ENCODE measurements at places on chromosomes 11 and 22.

GRCh38 chr11:113685654-113686359 is 20.3 kb downstream of the TMPRSS5 start:
- DNase-seq = no peak

DNA sequence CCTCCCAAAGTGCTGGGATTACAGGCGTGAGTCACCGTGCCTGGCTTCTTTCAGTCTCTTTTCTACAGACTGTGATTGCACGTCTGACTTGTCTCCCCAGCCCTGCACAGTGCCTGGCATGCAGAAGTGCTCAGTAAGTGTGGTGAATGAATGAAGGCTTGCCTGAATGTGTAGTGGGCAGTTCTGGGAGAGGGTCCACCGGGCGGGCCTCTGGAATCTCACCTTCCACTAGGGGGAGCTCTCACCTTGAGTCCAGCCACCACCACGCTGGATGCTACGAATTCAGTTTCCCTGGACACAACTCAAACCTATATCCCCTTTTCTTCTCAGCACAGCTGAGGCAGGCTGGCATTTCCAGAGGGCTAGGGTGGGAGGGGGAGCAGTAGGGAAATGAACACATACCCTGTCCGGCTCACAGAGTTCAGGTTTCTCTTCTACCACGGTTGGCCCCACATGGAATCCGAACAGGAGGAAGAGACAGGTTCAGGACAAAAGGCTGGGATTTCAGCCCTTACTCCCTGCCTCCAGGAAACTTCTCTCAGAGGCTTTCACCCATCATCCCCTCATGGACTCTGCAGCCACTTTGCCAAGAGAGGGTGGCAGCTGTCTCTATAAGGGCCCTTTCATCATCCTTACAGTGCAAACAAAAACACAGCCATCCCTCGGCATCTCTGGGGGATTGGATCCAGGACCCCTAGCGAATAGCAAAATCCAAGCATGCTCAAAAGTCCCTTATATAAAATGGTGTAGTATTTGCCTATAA is 86.8 kb downstream of the NECTIN1 start:
- DNase-seq = no peak

DNA sequence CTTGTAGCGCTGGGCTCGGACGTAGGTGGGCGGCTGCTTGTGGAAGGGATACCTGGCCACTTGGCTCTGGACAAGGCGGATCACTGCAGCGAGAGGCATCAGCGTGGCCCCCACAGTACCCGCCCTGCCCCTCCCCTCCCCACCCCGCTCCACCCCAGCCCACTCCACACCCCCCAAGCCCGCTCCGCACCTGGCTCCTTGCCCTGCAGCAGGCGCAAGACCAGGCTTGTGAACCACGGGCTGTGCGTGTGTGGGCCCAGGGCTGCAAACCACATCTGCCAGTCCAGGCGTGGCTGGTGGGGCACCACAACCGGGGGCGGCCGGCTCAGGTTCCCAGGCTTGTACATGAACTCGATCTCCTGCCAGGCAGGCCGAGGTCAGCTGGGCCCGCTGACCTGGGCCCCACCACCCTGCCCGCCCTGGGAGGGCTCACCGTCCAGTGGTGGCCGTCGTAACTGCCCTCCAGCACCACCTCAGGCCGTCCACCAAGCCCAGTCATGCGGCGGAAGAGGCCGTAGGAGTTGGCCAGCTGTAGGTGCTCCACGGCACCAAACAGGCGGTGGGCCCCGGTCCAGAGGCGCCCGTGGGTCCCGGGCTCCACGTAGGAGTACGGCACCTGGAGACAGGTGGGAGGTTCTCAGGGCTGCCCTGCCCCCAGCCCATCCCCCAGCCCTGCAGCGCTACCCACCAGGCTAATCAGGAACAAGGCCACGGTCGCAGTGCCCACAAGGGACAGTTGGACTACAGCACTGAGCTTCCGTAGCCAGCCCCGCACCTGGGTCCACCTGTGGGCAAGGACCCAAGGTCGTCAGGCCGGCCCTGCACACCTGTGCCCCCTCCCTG is 2.9 kb downstream of the LMF2 start:
- no peak for DNase-seq

DNA sequence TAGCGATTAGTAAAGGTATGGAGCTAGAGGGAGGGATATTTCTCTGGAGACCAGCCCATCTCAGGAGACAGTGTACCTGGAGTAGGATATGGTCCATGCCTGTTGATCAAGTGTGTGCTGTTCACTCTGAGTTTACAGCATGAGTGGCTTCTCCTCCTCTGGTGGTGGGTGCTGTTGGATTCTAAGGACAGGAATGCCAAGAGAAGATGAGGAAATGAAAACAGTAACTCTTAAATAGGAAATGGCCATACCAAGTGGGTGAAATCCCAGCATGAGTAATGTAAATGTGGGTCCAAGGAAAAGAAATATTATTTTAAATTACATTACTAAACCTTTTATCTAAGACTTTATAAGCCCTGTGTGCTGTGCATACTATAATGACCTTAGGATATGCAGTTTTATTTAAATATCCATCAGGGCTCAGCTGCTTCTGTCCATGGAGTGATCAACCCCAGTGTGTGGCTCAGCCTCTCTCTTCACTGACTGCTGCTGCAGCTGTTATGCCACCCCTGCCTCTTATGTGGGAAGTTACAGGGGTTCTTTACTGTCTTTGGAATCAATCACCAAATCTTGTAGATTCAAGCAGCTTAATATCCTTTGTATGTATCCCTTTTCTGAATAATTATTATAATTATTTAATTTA is 54.3 kb downstream of the FAT3 start:
- no peak for DNase-seq

DNA sequence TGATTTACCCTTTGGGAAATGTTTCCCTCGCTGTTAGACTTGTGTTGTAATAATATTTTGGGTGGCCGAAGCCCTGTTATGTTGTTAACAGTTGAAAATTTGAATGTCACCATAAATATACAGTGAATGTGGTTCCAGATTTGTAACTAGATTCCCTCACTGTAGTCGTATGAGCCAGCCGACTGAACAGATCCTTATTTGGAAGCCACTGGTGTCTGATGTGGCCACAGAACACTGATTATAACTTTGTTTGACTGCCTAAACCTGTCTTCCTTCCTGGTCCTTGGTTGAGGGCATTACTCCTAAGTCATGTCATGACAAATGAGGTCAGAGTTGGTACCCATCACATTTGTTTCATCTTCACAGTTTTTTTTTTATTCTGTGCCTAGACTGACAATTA is 45.4 kb downstream of the YAP1 start:
- DNase-seq = peak; percentile 25

DNA sequence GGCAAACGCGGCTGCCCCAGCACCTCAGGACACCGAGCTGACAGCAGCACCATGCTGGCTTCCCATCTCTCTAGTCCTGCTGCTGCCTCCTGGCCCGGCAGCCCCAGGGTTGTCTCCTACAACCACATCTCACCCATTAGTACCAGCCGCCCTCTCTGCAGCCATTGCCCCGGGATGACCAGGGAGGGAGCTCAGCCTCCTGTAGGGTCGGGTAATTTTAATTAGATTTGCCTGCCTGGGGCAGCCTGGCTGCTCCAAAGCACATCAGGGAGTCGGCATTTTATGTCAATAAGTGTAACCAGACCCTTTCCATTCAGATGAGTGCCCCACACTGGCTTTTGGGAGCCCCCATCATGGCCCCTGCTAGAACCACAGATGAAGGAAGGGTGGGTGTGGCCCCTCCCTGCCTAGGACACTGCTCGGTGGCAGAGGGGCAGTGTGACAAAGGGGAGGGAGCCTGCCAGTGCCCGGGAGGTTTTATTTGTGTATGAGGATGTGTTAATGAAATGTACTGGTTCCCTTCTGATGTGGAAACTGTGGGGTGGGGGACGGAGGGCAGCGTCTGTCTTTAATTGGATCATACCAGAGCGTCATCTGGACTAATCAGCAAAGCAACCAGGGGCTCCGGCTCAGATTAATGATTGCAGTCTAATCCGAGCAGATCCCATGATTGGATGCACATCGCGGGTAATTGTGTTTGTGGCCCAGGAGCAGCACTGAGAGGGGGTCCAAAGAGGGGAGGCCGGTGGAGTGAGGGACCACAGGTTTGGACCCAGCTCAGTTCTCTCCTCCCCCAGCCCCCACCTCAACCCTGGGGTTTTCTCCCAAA is 125.3 kb downstream of the FEZ1 start:
- DNase-seq = no peak

DNA sequence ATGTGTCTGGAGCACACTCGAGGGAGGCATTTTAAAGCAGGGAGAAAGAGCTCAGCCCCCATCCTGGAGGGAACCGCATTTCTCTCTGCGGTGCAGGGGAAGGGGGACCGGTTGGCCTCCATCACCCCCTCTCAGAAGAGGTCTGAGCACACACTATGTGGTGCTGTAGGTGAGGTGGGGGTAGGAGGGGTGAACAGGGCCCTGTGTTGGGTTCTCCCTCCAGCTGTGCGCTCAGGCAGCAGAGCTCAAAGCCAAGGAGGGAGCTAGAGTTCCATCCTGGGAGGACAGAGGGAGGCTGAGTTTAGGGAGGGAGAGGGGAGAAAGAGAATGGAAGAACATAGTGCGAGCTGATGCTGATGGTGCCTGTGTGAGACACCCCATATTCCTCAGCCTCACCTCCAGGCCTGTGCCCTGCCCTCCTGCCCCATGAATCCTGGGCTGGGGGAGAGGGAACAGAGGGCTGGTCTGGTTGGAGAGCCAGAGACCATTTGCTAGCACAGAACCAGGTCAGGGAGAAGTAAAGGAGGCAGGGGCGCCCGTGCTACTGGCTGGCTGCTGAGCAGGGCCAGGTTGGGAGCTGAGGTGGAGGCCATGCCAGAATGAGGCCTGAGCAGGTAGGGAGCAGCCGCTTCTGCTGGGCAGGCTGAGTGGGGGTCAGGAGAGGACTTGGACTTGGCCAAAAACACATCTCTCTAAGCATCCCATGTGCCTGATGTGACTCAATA is 43.7 kb downstream of the ALX4 start:
- DNase-seq = no peak

- no peak for DNase-seq
Observed at GRCh38 chr11:70030412-70030811, 47.7 kb upstream of the ANO1 start.

DNA sequence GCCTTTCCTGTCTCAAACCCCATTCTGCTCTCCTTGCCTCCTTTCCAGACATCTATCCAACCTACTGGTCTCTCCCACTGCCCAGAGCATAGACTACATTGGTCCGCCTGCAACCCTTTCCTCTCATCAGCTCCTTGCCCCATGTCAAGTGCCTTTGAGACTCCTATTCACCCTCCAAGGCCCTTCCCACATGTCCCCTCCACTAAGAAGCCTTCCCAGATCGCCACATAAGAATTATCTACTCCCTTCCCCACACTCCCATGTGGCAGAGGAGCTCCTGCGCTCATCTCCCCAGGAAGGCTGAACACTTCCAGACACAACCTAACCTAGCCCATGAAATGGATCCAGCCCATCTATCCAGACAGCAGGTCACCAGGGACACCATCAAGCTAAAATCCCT is 10.3 kb downstream of the C1QTNF6 start:
- no peak for DNase-seq

- DNase-seq = peak; percentile 99
Observed at GRCh38 chr11:8709002-8709672, 26.5 kb downstream of the RPL27A start.

- peak; percentile 71 for DNase-seq
Observed at GRCh38 chr11:73585834-73586575, 11.9 kb downstream of the FAM168A start.

GRCh38 chr11:134464981-134465730 is 53.1 kb upstream of the B3GAT1 start:
- DNase-seq = no peak

GRCh38 chr11:31967404-31968130 is 123.3 kb upstream of the RCN1 start:
- no peak for DNase-seq

DNA sequence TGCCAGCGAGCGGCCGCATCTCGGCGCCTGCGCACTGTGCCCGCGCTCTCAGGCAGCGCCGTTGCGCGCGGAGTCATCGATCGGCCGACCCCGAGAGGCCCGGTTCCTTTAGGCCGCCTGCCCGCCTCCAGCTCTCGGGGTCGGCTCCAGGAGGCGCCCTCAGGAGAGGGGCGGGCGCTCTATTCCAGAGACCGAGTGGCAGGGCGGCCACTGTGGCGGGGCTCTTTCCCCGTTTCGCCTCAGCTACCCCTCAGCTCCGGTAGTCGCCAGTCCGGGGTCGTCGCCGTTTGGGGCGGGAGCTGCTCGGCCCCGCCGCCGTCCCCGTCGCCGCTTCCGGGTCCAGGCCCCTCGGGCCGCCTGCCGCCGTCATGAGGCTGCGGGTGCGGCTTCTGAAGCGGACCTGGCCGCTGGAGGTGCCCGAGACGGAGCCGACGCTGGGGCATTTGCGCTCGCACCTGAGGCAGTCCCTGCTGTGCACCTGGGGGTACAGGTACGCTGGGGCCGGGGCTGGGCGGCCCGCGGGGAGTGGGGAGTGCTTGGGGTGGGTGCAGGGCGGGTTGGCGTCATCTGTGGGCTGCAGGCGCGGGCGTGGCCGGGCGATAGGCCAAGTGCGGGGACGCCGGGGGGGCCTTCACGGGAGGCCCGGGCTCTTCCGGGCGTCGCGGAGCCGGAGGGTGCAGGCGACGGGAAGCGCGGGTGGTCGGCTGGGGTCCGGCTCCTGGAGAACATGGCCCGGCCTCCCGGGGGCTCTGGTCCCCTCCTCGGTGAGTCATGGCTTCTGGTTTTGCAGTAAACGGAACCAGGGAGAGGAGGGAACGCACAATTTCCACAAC is at the start of gene FBXO7:
Gene FBXO7, plus strand, starts transcription at position 177 of the 833 bp plus-strand sequence. Its CDS starts 192 bp downstream, at position 369.
- peak; percentile 94 for DNase-seq

DNA sequence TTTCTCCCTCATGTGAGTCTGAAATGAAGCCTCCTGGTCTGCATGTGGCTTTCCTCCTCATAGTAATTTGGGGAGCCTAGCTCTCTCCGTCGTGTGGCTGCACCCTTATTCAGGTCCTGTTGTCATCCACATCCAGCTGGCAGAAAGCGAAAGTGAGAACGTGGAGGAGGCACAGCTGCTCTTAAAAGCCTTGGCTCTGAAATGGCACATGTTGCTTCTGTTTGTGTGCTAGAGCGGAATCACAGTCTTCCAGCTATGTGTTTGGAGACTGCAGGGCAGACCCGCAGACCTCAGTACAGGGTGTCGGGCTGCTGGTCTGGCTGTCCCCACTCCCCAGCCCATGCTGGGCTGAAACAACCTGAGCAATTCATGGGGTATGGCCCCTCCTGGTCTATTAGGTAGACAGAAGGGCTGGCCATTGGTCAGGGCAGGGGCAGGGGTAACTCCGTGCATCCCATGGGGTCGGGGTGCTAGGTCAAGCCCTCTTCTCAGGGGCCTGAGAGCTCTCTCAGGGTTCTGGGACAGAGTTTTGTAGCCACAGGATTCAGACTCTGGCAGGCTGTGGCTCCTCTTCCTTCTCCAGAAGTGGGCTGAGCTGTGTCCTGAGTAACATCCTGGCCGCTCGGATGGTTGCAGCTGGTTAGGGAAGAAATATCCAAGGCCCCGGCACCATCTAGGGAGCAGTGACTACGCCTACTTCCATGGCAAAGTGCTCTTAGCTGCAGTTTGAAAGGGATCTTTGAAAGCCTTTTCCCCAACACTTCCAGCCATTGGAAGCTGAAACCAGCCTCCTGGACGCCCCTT is 50.6 kb downstream of the C11orf96 start:
- peak; percentile 26 for DNase-seq

GRCh38 chr11:3984896-3985295 is 109.7 kb upstream of the RRM1 start:
- peak; percentile 18 for DNase-seq

Measured in fibroblast of skin of abdomen (primary cell).